NCI-H1436 (cell line): ENCODE measurements at places on chromosomes 5 and 9.
A peak's percentile ranks its signal among the peaks of the same experiment; 100 is the strongest.

DNA sequence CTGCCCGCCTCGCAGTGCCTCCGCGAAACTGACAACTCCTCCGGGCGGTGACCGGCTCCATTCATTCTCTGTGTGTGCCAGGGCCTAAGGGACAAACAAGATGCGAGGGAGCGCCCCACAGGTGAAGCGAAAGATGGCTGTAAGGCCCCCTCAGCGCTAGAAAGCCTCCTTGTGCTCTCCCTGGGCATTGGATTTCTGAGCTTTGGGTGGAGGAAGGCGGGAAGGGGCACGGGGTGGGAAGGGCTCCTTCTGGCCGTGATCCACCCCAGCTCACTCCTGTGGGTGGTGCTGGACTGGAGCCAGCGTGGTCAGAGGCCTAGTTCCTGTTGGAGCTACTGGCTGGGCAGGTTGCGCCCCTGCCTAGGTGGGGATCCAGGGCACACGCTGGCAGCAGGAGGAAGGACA lies 943 bp downstream of the GALNT12 start:
- no peak for DNase-seq

GRCh38 chr9:130672466-130672865 lies 8.1 kb downstream of the PRDM12 start:
- no peak for DNase-seq

DNA sequence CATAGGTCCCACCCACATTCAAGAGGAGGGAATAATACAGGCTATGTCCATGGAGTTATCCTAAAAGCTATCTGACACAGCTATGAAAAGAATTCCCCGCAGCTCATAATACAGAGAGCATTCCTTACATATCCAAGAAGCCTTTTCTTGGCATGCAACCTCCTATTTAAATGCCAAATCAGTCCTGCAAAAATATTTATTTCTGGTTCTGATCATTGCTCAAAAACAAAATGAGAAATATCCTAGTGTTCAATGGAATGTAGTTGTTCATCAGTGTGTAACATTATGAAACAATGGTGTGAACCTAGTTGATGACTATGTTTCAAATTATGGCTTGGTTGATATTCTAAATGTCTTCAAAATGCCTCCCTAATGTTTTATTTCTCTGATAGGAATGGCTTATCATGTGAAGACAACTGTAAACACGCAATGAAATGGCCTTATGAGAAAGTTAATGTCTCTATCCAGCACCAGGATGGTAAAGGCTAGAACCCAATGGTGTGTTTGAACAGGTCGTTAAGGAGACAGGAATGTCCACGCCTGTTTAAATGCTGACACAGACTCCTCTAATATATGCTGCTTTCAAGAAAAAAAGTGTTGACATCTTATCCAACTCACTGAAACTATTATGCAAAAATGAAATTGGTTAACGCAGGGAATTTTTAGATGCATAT lies 126.7 kb upstream of the CDH6 start:
- DNase-seq, result no peak

GRCh38 chr9:8857926-8858595 lies 1058.5 kb upstream of the DMAC1 start:
- DNase-seq, result peak; percentile 55

- DNase-seq, result peak; percentile 16
Measured at GRCh38 chr5:74017112-74017511, 391.1 kb downstream of the ARHGEF28 start.

GRCh38 chr9:134566936-134567335 lies 74.7 kb upstream of the COL5A1 start:
- no peak for DNase-seq

DNA sequence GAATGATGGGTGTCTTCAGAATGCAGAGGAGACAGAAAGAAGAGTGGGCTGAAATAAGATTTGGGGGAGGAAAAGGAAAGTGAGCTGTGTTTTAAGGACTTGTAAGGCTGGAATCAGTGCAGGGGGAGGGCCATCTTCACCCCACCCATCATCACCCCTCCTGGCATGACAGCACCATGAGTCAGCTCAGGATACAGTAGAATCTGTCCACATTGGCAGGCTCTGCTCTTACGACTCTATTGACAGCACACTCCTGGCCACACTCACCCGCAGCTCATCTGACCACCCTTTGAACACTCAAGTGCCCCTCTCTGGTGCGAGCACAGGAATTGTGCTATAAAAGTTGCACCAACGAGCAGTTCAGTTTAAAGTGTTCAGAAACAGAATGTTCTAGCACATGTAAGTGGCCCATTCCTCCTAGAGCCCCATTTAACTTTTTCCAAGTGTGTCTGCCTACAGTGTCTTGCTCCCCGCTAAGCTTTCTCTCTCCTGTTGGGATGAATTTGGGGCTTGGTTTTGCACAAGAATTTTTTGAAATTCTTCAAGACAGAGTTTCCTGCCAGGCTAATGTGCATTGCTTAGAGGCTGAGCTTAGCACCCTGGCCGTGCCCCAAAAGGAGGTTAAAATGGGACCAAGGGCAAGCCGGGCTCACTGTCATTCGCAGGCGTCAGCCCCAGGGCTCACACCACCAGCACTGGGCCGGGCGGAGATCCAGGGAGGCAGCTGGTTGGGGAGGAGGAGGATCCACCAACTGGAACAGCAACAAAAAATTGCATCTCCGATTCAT lies 12.0 kb downstream of the ADRA1B start:
- DNase-seq, result no peak

- DNase-seq, result no peak
Measured at GRCh38 chr5:36619012-36619635, 12.7 kb downstream of the SLC1A3 start.

DNA sequence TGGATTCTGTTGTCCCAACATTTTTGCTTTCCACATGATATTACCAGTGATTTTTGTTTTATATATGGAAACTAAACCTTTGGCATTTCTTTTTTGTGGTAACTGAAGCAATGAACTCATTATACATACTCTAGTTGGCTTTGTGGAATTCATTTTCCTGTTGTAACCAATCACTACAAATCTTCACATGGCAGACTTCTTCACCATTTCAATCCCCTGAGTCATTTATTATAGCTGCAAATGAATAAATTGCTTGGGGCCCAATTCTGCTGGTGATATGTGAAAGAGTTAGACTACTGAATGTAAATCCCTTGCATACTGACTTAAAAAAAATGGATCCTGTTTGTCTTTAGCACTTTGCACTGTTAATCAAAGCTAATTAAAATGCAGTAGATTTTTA lies 1709.6 kb upstream of the WWC1 start:
- DNase-seq, result no peak
